HT1080 (cell line): ENCODE measurements at places on chromosomes 12 and 14.

DNA sequence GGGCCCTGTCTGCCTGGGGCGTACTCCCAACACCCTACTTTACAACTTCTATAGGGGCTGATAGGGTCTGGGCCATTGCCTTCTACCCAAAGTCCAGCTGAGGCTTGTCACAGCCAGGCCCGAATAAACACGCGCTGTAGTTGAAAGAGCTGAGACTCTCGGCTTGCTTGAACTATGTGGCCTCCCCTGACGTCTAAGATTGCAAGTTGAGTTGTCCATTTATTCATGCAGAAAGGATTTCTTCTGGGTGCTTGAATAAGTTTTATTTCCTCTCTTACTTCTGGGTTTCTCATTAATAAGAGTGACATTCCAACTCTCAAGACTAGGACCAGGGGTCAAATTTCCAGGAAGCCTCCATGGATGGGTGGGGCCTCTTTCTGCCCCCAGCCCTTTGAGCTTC, 74.4 kb upstream of the VRK1 start:
- no peak for DNase-seq

GRCh38 chr12:30457621-30458289, 237.9 kb downstream of the IPO8 start:
- DNase-seq, result peak; percentile 70

- DNase-seq, result peak; percentile 88
Observed at GRCh38 chr12:104695453-104696148, 238.9 kb downstream of the CHST11 start.

- DNase-seq, result no peak
Observed at GRCh38 chr12:4322726-4323125, 1.7 kb downstream of the TIGAR start.

DNA sequence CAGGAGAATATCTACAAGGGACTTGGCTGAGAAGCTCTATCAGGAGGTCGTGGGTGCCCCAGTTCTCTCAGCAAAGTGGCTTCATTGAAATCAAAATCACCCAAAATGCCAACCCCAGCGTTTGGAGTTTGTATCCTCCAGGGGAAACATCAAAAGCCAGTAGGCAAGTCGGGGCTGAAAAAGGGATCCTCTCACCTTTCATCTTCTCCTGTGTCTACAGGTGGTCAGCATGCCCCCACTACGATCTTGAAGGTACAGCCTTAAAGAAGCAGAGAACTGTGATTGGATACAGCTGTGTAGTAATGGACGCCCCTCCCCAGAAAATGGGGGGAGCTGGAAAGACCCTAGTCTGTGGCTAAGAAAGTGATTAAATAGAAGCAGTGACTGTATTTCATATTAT, 22.2 kb downstream of the HRK start:
- no peak for DNase-seq

- no peak for DNase-seq
Observed at GRCh38 chr14:96706893-96707292, 90.3 kb upstream of the VRK1 start.

DNA sequence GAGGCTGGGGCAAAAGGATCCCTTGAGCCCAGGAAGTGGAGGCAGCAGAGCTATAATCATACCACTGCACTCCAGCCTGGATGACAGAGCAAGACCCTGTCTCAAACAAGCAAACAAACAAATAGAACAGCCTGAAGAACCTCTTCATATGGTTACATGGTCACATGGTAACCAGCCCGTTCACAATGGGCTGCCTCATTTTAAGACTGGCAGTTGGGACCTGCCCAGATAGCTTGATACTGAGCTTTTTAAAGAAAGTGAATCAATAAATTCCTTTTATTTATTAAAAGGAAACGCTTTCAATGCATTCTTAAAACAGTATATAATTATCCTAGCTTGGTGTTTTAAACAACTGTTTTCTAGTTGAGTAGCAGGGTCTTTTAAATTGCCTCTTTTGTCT, 10.5 kb downstream of the MLXIP start:
- no peak for DNase-seq

- DNase-seq, result peak; percentile 11
Observed at GRCh38 chr12:14756334-14757143, 46.7 kb downstream of the WBP11 start.

DNA sequence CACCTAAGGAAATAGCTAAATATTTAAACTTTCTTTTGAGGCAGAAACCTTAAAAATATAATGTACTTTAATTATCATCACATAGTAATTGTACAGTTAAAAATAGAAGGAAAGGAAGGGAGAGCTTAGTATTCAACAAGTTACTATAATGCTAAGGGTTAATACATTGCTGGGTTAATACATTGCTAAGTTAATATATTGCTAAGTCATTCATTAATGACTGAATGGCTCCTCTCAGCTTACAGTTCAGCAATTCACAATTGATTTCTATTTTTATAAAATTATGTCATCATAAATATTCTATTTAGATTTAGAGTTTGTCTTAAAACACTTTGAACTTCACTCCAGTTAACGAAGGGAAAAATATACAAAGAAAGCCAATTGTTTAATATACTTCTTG, 207.9 kb downstream of the BMP4 start:
- DNase-seq, result no peak

- no peak for DNase-seq
Observed at GRCh38 chr14:35380794-35381193, 23.8 kb downstream of the NFKBIA start.

DNA sequence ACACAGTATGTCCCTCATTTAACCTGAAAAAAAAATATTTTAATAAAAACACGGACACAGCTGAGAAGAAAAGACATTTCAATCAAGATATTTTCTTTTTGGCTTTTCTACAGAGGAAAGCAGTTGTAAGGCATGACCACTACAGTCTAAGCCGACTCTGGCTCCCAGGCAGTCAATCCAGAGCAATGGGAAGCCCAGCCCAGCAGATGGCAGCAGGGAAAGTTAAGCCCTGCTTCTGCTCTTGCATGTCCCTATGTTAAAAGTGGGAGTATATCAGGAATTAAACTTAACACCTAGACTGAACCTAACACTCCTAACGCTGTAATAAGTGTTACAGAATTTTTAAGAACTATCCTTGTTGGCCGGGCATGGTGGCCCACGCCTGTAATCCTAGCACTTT, 19.5 kb upstream of the HAL start:
- DNase-seq, result peak; percentile 30

DNA sequence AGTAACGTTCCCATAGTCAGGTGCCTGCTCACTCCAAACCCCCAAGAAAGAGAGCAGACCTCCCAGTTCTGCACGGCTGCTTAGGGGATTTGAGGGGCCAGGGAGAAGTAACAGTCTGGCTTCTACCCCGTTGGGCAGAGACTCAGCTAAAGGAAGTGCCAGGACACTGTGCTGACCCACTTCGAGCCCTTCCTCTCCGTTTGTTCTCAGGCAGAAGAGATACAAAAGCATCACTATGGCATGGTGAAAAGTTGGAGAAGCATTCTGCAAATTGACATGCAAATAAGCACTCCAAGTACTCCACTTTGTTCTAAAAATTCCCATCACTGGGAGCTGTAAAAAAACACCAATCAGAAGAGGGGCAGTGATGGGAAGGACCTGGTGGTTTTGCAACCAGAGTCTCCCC, 239.1 kb downstream of the EGLN3 start:
- DNase-seq, result no peak

GRCh38 chr12:51200806-51201205, 17.1 kb downstream of the POU6F1 start:
- DNase-seq, result peak; percentile 46

- DNase-seq, result no peak
Observed at GRCh38 chr12:109496306-109496705, 18.9 kb downstream of the UBE3B start.

DNA sequence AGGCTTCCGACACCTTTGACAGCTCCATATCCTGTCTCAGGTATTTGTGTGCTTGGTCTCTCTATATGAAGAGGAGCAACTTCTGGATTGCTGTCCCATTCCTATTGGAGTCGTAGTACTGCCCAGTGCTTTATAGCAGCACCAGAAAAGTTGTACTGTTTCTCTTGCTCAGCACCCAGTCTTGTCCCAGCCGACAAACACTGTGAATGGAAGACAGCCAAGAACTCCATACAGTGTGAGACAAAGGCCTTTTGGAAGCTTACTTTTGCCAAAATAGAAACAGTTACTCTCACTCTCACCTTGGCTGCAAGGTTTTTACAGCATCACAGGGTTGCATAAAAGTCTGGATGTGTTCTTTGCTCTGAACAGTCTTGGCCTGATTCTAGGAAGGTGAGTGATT, 105.3 kb downstream of the TGFB3 start:
- DNase-seq, result no peak

GRCh38 chr12:321606-322326, 59.1 kb upstream of the SLC6A13 start:
- DNase-seq, result no peak

DNA sequence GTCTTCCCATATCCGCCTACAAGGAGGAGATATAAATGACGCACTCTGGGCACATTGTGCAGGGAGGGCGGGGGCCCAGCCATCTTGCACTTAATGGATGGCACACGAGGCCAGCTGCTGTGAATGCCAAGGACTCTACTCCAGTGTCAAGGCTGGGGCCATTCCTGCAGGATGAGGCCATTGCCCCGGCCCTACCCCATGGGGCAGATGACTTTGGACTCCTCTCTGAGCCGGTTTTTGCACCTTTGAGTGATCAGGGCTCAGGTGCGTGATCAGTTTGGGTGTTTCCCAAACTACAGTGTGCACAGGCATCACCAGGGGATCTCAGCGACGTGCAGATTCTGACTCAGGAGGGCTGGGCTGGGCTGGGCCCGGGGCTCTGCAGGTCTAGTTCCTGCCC, 16.1 kb downstream of the MMAB start:
- no peak for DNase-seq

- no peak for DNase-seq
Observed at GRCh38 chr12:46693034-46693433, 132.8 kb downstream of the SLC38A4 start.

- DNase-seq, result peak; percentile 80
Observed at GRCh38 chr12:57127726-57128518, at the start of gene LRP1. Gene LRP1, plus strand, starts transcription at chr12:57128483. Its CDS starts 482 bp downstream, at chr12:57128965.

- DNase-seq, result peak; percentile 73
Observed at GRCh38 chr14:97276573-97276972, 479.4 kb downstream of the VRK1 start.

DNA sequence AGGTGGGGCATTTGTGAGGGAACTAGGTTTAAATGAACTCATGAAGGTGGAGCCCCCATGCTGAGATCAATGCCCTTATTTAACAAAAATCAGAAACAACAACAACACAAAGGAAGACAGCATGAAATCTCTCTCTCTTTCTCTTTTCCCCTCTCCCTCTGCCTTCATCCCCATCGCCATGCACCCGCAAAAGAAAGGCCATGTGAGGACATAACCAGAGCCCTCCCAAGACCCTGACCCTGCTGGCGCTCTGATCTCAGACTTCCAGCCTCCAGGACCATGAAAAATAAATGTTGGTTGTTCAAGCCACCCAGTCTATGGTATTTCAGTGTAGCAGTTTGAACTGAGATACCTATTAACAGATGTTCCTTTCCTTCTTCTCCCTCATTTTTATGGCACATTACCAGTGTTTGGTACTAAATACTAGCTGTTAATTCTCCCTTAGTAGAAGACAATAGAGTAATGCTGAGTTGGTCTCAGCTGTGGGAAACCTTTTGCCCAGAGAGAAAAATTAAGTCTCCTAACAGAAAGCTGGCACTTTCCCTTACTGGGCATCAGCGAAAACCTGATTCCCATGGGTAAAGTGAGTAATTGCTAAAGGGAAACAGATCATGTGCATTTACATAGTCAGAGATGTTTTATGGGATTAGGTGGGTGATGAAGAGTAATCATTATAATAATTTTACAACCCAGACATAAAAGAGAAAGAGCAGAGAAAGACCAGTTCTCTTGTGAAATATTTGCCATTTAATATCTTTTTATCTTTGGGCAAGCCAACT, 264.0 kb upstream of the PLEKHG7 start:
- no peak for DNase-seq

DNA sequence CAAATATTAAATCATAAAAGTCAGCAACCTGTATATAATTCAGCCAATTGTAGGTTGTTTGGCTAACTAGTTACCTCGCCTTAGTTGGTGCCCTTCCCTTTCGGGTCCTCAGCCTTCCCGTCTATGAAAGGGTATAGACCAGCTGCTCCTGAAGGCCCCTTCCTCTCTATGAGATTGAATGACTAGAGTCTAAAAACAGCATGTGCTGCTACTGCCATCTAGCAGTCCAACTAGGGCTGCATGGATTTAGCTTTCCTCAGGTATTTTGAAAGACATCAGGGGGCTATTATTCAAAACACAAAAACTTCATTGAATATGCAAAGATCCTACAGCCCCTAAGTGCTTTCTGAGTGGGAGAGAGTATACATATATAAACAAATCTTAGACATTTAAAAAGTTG, 37.0 kb upstream of the TMEM263 start:
- DNase-seq, result no peak

GRCh38 chr12:113105606-113106271, 29.8 kb downstream of the RASAL1 start:
- no peak for DNase-seq

- no peak for DNase-seq
Observed at GRCh38 chr12:64170730-64171129, 51.4 kb downstream of the KICS2 start.

DNA sequence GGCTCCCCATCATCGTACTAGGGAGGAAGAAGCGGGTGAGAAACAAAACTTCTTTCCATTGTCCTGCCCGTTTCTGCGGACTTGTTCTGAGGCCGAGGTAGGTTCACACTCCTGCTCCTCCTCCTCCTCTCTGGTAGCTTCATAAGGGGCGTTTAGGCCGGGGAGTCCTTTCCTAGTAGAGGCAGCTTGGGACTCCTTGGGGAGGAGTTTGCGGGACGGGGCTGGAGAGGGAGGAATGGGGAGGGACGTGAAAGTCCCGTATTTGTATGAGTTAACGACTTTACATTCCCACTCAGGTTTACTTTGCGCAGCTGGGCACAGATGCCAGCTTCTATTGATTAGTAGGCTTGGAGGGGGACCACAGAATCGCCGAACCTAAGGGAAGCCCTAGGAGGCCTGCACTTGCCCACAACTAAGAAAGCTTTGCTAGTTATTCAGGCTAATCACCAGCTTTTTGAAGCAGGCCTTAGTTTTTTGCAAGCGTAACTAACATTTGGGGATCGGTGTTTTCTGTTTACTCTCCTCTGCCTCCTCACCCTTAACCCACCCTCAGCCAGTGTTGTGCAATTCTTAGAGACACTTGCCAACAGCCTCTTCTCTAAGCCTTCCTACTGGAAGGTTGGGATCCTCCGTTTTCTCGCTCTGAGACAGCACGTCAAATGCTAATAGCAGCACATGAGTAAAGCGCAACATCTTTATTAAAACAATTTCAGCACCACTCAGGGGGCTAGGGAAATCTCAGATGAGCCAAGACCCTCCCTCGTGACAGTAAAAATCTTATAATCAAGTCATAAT, 499 bp downstream of the RNASE4 start:
- DNase-seq, result no peak

- DNase-seq, result no peak
Observed at GRCh38 chr12:70367258-70368141, 1.4 kb downstream of the KCNMB4 start.
